Central memory CD4-positive, alpha-beta T cell (primary cell): ENCODE measurements at places on chromosomes 2 and 18.
A peak's percentile ranks its signal among the peaks of the same experiment; 100 is the strongest.

- DNase-seq, result no peak
These were observed 19.5 kb downstream of the RELCH start for GRCh38 chr18:62206593-62206992.

GRCh38 chr2:61471905-61472805, 1.3 kb upstream of the USP34 start:
- no peak for DNase-seq

DNA sequence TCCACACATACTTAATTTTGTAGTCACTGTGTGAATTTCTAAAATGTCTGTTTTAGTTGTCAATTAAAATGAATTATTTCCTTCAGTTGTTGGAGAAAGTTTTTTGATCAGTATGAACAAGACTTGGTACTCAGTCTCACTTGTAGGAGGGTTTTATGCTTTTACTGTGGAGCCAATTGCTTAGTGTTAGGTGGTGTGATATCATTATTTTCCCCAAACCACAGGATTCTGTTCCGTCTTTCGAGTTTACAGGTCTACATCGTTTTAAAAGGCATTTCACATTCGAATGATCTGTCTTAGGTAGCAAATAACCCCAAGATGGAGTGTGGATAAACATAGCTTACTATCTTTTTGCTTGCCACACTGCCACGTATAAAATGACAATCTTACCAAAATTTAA, 803.1 kb downstream of the SATB2 start:
- DNase-seq, result no peak

- no peak for DNase-seq
These were observed 97.1 kb upstream of the MAP4K3 start for GRCh38 chr2:39534095-39534711.

DNA sequence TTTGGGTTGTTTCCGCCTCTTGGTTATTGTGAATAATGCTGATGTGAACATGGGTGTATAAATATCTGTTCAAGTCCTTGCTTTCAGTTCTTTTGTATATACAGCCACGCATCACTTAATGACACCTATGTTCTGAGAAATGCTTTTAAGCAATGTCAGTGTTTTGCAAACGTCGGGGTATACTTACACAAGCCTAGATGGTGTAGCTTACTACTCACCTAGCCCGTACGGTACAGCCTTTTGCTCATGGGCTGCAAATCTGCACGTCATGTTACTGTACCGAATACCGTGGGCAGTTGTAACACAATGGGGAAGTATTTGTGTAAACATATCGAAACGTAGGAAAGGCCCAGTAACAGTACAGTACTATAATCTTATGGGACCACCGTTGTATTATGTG, 12.4 kb downstream of the RALB start:
- no peak for DNase-seq

DNA sequence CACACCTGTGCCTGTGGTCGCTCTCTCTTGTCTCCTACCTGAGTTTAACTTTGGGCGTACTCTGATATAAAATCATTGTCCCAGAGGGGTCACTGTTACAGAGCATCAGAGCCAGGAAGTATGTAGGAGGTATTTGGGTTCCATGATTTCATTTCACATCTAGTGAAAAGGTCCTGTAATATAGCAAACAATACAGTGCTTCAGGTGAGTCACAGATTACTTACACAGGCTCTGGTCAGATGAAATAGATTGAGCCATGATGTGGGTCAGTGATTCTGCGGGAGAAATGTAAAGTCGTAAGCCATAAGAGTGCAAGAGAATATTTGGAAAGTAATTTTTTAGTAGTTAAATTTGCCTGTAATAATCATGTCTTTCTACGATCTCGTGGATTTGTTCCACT, 70.2 kb downstream of the SOCS6 start:
- DNase-seq, result no peak

- DNase-seq, result peak; percentile 66
These were observed 19.6 kb downstream of the UGP2 start for GRCh38 chr2:63861220-63861822.

- no peak for DNase-seq
These were observed 191.3 kb upstream of the KCNJ3 start for GRCh38 chr2:154507186-154507585.

GRCh38 chr2:211437396-211437795, 881.0 kb downstream of the CPS1 start:
- DNase-seq, result no peak

DNA sequence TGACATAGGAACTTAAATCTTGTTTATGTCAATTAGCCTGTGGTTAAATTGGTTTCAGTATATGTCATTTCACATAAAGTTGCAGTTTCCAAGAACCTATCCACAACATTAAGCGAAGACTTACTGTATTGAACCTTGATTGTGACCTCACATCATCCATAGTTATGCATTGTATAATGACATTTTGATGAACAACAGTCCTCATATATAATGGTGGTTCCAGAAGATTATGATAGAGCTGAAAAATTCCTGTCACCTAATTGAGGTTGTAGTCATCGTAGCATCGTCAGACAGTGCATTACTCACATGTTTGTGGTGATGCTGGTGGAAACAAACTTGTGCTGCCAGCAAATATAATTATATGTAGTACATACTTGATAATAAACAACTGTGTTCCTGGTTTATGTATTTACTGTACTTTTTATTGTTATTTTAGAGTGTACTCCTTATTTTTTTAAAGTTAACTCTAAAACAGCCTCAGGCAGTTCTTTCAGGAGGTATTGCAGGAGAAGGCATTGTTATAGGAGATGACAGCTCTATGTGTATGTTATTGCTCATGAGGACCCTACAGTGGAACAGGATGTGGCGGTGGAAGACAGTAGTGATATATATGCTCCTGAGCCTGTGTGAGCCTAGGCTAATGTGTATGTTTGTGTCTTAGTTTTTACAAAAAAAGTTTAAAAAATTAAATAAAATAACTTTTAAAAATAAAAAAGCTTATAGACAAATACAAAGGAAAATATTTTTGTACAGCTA, 56.6 kb downstream of the UBE2E3 start:
- DNase-seq, result no peak

DNA sequence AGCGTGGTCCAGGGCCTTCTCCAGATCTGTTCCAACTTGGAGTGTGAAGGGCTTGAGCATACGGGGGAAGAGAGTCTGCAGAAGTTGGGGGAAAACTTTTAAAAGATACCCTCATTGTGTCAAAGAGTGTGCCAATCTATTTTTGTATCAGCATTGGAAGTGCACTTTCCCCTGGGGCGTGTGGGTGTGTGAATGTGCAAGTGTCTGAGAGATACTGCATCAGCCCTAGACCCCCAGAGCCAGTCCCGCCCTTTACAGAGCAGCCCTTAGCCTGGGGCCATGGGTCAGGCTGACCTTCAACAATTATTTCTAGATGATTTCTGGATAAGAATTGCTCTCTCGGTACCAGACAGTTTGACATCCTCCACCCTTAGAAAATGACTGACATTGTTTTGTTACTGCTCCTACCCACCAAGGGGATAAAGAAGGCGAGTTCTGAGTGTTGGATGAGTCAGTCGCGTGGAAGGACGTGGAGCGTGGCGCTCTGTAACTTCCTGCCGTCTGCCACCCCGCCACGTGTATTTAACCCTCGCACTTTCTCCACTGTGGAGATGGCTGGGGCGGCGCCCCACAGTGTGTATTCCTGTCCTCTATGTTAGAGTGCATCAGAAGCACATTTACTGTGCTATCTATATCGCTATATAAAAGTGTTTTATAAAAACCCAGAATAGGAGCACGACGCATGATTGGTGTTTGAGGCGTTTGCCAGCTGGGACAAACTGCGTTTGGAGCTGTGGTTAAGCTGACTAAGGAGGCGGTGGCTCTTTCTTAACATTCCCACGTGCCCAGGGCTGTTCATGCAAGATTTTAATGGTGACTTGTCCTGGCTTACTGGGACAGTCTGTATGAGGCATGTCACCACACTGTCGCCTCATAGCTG, 122.6 kb downstream of the CABLES1 start:
- no peak for DNase-seq

GRCh38 chr18:53551868-53552426, 672.5 kb downstream of the MBD2 start:
- DNase-seq, result no peak

DNA sequence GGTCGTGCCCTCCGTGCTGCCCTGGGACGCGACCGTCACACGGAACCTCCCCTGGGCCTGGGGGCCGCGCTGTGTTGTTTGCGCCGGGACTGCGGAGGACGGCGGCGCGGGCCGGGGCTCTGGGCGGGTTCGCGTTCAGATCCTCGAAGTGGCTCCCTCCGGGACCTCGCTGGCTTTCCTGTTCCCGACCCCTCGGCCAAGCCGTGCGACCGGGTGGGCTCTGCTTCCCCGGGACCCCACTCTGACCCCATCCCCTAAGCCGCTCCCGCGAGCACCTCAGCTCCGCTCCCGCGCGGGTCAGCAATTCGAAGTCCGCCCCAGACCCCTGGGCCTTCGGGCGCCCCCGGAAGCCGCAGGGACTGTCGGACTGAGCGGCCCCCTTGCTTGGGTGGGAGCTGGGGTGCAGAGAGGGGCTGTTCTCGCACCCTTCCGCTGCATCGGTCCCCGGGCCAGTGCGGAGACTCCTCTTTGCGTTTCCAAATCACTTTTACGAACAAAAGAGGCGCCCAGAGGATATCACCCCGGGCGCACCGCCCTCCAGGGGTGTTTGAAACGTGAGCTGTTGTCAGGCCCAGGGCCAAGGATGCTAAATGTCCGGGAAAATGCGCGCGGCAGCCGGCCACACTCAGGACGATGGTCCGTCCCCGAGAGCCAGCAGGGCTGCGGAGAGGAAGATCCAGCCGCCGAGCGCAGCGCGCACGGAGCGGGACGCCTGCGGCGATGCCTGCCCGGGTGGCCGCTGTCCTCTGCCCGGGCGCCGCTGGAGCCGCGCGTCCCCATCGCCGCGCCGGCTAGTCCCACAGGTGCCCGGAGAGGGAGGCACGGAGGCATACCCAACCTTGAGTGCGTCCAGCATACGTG, 73.5 kb downstream of the ZCCHC2 start:
- no peak for DNase-seq

DNA sequence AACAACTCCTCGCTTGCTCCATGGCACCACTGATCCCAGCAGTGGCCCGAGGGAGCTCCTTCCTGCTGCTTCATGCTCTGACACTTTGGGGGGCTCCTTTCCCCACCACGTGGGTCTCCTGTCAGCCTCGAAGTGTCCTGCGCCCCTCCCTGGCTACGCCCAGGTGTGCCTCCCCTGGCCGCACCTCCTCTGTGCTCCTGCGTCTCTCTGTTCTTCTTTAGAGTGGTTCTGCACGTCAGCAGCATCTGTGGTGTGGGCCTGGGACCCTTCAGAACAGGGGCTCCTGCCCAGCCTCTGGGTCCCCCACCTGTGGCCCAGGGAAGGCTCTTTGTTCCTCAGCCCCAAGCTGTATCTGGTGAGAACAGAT, 26.7 kb upstream of the NTSR2 start:
- DNase-seq, result no peak

- DNase-seq, result no peak
These were observed 214.8 kb upstream of the HNRNPA3 start for GRCh38 chr2:176997792-176998169.

DNA sequence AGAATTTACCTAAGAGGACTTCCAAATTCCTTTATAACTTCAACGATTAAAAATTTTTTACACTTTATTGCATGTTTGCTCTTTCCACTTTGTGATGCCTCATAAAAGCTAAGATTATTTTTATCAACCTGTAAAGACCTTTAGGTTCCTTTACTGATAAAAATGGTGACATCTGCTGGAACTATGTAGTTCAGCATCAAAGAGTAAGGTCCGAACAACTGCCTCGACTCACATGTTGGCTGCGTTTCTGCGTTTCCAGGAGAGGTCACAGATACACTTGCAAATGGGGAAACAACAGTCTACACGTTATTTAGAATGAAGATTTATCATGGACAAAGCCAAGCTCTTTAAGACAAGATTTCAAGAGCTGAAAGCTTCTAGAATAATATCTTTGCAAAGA, 18.8 kb upstream of the TMX3 start:
- DNase-seq, result no peak

DNA sequence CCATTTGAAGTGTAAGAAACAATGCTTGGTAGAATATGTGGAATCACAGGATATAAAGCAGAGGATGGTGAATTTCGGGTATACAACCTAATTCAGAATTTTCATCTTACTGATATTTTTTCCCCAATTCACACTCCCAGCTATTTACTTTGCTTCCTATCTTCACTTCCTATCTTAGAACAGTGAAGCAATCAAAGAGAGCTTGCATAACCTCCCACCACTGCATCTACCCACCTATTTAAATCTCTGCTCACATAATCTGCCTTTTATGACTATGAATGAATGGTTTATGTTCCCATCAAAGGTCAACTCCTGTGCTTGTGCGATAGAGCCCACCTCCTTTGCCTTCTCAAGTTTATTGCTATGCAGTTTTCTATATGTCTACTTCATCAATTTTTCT, 3.3 kb downstream of the RMDN2 start:
- no peak for DNase-seq

DNA sequence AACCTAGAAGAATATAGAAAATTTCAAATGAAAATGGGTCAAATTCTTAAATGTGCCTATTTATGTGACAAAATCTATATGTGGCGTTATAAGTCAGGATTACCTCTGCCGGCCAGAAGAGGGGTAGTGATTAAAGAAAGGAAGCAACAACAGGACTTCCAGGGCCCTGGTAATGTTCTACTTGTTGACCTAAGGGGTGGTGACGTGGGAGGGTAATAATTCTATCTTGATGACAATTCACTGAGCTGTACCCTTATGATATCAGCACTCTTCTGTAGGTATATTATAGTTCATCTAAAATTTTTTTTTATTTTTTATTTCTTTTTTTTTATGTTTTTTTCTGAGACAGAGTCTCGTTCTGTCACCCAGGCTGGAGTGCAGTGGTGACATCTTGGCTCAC, 87.9 kb downstream of the STRN start:
- no peak for DNase-seq

GRCh38 chr2:53473775-53474311, 293.8 kb upstream of the CHAC2 start:
- no peak for DNase-seq

- DNase-seq, result peak; percentile 85
These were observed 44.1 kb upstream of the TTC39C start for GRCh38 chr18:23970161-23971096.

DNA sequence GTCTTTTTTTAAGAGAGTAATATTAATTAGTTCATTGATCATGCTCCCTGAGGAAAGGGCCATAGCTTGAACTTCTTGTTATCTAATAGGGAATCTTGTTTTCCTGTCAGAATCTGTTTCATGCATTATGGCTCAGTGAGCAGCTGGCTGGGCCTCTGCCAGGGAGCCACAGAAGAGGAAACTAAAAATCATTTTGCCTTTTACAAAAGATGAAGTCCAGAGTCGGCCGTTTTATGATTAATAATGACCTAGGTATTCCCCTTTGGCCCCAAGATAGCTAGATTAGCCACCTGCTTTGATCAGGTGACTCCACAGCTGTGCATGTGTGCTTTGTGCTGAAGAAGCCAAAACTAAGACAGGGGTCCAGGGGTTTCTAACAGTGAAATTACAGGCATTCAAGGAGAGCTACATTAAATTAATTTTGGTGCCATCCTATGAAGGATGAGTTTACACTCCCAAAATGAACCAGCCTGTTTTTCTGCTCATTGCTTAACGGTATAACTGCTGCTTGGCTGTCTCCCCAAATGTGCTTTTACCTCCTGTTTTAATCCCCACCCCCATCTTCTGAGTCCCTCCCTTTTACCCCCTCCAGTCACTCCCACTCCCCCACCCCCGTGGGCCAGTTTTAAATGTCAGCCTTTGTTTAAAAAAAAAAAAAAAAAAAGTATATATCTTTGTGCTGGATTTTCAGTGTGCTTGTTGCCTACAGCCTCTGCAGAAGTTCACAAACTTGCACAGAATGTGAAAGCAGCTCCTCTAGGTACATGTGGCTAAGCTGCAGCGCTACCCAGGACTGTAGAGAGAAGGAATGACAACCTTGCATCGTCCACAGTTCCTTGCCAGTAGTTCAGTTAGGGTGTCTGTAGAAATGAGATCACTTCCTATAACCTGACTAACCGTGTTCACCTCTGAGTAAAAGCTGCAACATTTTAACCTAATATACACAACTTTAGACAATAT, 93.1 kb downstream of the CABLES1 start:
- no peak for DNase-seq
